Naive thymus-derived CD8-positive, alpha-beta T cell (primary cell): ENCODE measurements at places on chromosomes 2 and 18.

GRCh38 chr2:152542995-152543481 lies 174.2 kb downstream of the PRPF40A start:
- no peak for DNase-seq

GRCh38 chr18:42707080-42707479 lies 408.4 kb downstream of the RIT2 start:
- no peak for DNase-seq

- DNase-seq: no peak
Measured at GRCh38 chr2:101355401-101356054, 31.8 kb downstream of the CREG2 start.

GRCh38 chr18:26335156-26335555 lies 108.9 kb downstream of the TAF4B start:
- no peak for DNase-seq

DNA sequence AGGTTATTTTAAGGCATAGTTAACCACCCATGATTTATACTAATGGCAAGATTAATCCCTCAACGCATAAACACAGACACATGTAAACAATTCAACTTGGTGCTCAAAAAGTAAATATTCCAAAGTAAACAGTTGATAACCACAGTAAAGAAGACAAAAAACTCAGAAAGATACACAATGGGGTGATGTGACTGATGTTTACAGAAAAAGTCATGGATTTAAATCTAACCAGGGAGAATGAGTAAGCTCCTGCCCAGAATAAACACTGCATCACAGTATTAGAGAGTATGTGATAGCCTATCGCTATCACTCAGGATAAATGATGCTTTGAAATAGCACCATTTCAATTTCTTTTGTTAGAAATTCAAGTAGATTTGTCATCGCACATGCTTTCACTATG lies 49.3 kb downstream of the HIBCH start:
- DNase-seq: no peak

DNA sequence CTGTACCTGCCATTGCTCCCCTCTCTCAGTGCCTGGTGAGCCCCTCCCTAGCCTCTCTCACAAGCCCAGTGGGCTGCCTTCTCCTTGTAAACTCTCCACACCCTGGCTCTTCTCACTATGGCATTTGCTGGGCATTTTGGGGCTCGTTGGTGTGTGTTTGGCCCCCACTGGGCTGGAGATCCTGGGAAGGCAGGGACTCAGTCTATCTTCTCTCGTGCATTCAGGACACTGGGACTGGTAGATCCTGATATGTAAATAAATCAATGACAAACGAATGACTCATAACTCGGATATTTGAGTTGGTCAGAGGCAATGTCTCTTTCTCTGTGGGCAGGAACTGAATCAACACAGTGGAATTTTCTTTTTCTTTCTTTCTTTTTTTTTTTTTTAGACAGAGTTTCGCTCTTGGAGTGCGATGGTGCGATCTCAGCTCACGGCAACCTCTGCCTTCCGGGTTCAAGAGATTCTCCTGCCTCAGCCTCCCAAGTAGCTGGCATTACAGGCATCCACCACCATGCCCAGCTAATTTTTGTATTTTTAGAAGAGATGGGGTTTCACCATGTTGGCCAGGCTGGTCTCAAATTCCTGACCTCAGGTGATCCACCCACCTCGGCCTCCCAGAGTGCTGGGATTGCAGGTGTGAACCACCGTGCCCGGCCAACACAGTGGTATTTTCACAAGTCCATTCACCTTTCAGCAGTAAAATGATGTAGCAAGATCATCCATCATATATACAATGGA lies 144.6 kb upstream of the SPRED2 start:
- no peak for DNase-seq

- DNase-seq: no peak
Measured at GRCh38 chr18:79954791-79955190, 3.3 kb upstream of the SLC66A2 start.

DNA sequence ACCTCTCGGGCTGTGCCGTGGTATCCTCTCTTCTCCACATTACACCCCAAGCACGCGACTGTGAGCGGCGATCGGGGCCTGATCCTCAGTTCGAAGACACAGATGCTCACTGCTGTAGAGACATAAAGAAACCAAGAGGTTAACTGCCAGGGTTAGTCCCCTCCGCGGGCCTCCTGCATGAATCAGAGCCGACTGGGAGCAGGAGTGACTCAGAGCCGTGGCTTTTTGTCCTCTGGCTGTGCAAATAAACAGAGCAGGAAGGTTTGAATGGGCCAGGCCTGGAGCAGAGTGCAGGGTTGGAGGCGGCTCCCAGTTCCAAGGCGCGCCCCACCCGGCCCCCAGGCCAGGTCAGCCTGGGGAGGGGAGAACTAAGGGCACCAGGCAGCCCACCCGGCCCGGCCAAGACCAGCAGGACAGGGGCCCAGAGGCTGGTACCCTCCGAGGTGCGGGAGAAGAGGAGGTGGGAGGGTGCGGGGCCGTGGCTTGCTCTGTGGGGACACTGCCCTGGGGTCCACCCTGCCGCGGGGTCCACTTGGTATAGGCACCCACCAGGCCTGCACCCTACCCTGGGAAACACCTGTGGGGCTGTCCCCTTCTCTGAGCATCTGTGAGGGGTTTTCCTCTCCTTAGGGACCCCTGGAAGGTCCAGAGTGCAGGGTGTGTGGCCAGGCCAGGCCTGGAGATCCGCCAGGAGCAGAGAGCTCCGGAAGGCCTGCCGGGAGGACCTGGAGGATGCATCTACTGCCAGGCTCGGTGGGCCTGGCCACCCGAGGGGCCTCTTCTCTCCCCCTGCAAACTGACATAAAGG lies 16.5 kb downstream of the TWIST2 start:
- DNase-seq: no peak

GRCh38 chr2:189254268-189254883 lies 74.8 kb upstream of the COL5A2 start:
- DNase-seq: no peak

GRCh38 chr18:62325806-62326645 lies 916 bp downstream of the TNFRSF11A start:
- DNase-seq: no peak

DNA sequence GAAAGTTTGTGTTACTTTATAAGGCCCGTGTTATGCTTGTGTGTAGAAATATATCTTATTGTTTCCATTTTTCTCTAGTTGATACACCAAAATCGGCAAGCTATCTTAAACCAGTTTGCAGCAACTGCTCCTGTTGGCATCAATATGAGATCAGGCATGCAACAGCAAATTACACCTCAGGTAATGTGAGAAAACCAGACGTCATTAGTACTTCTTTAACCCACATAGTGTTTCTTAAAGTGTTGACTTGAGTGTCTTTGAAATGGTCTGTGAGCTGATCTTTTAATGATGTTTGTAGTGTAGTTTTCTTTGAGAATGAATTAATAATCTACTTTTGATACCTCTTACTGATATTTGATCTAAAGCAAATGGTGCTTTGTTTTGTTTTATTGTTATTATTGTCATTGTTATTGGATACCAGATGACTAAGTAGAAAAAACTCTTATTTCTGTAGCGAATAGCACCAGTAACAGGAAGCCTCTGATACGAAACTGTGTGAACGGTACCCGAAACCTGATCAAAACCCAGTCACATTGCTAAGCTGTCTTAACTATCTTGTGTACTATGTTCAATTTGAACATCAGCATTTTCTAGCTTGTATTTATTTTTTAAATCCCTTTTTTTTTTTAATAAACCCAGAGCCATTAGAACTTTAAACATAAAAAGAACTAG lies 53.7 kb downstream of the PTRHD1 start:
- DNase-seq: no peak

GRCh38 chr2:134976074-134976702 lies 57.6 kb downstream of the CCNT2 start:
- DNase-seq: no peak

- DNase-seq: no peak
Measured at GRCh38 chr18:10482985-10483949, 28.8 kb downstream of the APCDD1 start.
